OCI-LY7 (cell line): ENCODE measurements at places on chromosomes 7 and 10. TPM values are rescaled to one million over a fixed set of nuclear protein-coding genes. Genes with fewer than 3 reads are reported as not detected.

DNA sequence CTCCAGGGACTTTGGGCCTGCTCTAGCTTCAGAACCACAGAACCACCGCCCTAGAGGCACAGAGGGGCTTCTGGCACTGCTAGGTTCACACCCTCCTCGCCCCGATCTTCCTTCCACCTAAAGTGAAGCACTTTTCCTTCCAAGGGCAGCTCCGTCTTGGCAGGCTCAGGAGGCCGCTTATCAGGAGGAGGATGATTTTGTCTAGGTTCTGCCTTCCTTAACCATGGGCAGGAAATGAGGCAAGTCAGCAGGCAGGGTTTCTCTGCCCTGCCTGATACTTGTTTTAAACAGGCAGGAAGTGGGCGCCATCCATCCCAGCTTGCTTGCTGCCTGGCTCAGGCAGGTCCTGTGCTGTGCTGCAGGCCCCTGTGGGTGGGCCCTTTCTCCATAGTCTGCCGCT, 8.3 kb upstream of the ATP6V0E2 start:
- peak; percentile 75 for DNase-seq

DNA sequence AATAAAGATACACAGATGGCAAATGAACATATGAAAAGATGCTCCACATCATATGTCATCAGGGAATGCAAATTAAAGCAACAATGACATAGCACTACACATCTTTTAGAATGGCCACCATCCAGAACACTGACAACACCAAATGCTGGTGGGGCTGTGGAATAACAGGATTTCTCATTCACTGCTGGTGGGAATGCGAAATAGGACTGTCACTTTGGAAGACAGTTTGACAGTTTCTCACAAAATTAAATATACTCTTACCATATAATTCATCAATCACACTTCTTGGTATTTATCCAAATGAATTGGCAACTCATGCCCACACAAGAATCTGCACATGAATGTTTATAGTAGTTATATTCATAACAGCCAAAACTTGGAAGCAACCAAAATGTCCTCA, 68.2 kb downstream of the NPSR1 start:
- DNase-seq: no peak

GRCh38 chr7:31066516-31067130, 14.5 kb downstream of the ADCYAP1R1 start:
- no peak for DNase-seq

DNA sequence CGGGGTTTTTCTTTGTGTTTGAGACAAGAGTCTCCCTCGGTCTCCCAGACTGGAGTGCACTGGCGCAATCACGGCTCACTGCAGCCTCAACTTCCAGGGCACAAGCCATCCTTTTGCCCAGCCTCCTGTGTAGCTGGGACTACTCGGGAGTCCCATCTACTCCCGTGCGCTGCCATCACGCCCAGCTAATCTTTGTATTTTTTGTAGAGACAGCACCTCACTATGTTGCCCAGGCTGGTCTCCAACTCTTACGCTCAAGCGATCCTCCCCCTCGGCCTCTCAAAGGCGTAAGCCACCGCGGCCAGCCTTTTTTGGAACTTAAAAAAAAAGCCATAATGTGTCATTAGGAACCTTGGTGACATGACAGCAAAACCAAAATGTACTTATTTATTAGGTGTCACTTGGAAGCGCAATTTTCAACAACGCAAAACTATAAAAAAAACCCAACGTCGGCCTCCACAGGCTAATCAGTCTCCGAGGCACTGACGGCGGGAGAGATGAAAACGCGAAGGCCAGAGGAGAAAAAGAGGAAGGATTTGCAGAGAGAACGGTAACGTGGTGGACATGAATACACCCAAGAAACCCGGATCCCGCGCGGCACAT, 911 bp upstream of the HNRNPH3 start:
- peak; percentile 51 for DNase-seq

DNA sequence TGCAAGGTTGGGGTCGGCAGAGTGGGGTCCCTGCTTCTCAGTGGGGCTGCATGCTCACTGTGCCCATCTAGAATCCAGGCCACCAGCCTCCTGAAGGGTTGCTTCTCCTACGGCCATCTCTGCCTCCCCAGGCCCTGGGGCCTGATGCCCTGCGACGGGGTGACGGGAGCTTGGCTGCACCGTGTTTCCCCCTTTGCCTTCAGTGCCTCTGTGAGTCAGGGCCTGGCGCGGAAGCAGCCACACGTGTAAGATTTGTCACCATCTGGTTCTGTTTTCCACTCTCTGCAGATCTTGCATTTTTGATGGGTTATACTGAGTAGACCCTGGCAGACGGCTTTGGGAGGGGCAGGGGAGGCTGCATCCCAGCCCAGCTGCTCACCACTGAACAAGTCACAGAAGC, 7.2 kb downstream of the ADAMTS14 start:
- no peak for DNase-seq

ERV3-1 gene
- 54.3 and 55.5 TPM in 2 replicates for total RNA-seq

MGMT gene
- 24.2 and 25.0 TPM in 2 replicates for total RNA-seq

- DNase-seq: no peak
Measured at GRCh38 chr7:27110186-27111031, 7.9 kb upstream of the HOXA2 start.

OR9A2 gene
- total RNA-seq: 0.37 and 0.53 TPM in 2 replicates

DNA sequence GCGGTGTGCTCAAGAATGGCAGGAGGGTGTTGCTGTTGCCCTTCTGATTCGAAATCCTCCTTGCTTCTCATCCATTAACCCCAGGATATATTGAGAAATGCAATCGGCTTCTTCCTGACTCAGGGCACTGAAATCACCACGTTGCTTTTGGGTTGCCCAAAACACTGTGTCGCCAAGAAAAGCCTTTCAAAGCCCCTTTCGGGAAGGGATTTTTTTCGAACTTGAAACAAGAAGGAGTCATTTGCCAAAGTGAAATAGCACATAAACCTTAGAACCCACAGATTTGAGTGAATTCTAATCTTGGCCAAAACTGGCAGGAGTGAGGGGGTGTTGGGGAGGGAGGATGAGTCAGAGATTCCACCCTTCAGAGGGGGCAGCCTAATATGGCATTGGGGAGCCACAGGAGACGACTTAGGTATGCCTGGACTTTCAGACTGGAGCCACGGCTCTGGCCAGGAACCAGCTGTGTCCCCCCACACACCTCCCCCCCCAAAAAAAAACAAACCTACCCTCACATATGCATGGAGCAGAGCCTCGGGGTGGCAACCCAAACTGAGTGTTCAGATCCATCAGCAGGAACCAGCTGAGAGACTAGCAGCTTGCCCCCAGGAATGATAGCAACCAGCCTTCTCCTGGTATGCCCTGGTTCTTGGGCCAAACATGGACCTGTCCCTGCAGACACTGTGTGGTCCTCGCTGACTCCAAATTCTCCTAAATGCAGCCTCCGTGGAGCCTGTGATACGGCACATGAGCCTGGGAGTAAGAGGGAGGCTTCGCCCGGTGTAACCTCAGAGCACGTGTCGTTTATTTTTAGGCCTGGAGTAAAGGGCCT, 138.4 kb downstream of the FGFR2 start:
- no peak for DNase-seq

DNA sequence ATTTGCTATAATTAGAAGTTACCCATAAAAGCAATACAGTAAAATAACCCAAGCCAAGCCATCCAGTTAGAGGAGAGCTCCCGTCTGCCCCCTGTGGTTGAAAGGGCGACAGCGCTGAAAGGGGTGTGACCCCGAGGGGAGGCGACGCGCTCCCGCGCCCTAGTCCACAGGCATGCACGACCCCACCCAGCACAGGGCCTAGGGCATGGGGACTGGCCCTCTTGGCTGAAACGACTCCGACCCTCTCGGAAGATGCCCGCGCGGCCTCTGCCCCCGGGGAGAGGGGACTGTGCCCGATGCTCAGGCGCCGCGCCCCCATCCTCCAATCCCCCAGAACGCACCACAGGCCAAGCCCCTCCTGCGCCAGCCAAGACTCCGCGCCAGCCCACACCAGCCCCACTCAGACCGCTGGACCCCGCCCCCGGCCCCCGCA, 64.0 kb downstream of the CSGALNACT2 start:
- peak; percentile 69 for DNase-seq

GRCh38 chr10:19576576-19576975, 239.7 kb upstream of the PLXDC2 start:
- no peak for DNase-seq

- no peak for DNase-seq
Measured at GRCh38 chr7:155188357-155188756, 109.3 kb upstream of the INSIG1 start.

MYH16 gene
- not detected in 2 replicates for total RNA-seq

- DNase-seq: no peak
Measured at GRCh38 chr10:88946965-88947590, 5.5 kb downstream of the ACTA2 start.

ZPBP gene
- not detected in 2 replicates for total RNA-seq

GRCh38 chr10:42691361-42692120, 53.2 kb upstream of the ZNF33B start:
- no peak for DNase-seq

DNA sequence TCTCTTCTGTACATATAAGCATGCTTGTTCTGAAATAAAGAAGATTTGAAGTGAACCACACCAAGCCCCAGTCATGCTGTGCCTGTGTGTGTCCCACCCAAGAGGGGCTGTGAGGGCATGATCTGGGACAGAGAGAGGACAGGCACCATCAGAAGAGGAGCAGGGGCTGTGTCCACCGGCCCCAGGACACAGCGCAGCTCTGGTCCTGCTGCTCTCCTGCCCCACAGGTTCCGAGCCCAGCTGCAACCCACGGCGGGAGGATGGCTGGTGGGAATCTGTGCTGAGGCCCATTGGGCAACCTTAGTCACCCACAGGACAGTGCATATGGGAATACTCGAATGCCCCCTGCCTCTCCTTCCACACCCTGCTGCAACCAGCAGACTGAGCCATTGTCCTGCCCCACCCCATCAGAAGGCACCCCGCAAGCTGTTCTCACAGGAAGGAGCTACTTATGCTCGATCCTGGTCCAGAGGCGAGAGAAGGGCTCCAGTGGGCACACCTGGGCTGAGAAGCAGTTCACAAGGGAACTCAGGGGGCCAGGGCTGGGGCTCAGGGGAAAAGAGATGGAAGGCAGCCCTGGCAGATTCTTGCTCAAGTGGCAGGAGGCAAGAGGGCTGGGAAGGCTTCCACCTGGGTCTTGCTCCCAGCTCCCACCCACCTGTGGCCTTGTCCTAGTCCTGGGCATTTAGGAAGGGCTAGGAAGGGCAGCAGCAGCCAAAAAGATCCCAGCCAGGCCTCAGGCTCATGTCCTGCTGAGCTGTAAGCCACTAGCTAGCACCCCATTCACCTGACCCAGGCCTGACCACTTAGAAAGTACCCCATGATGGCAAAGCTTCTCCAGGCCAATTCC, 31.9 kb downstream of the LDB3 start:
- no peak for DNase-seq

GRCh38 chr10:63766745-63767137, 245.5 kb downstream of the REEP3 start:
- no peak for DNase-seq

GRCh38 chr7:132276234-132276630, 300.0 kb downstream of the PLXNA4 start:
- DNase-seq: no peak

GRCh38 chr10:82515256-82515655, 640.3 kb downstream of the NRG3 start:
- DNase-seq: no peak

DNA sequence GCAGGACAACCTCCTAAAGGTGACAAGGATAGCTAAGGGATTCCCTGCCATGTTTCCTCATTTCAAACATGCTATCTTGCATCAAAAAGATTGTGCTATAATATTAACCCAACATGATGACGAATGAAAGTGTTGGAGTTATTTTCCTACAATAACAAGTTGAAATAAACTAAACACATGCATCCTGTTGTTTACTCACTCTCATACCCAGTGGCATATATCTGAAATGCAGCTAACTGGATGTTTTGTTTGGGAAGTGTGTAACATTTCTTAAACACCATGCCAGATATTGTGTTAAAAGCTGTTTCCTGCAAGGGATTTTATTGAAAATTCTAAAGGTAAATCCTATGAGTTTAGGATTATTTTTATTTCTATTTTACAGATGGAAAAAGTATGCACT, 139.6 kb downstream of the TFPI2 start:
- no peak for DNase-seq

- DNase-seq: peak; percentile 9
Measured at GRCh38 chr7:118104812-118105441, 79.0 kb upstream of the LSM8 start.

GRCh38 chr10:17961551-17962422, 10.1 kb downstream of the SLC39A12 start:
- no peak for DNase-seq

ASB10 gene
- not detected in 2 replicates for total RNA-seq

DNA sequence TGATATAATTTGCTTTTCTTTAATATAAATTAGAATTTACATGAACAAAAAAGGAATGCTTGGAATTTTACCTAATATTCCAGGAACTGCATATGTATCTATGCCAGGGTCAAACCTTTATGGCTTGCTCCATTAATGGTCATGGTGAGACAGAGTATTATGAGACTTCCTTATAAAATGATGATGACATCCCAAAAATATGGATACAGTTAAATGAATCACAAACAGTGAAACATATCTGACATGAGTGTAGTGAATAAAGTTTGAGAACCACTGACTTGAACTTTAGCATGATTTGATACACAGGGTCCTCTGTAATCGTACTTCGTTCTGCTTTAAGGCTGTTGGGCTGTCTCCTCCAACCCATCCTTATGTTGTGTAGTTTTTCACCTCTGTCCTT, 51.8 kb downstream of the MARCHF5 start:
- DNase-seq: no peak

GRK5 gene
- 8.3 and 10.2 TPM in 2 replicates for total RNA-seq

- no peak for DNase-seq
Measured at GRCh38 chr10:121002586-121003205, 151.5 kb downstream of the WDR11 start.

DNA sequence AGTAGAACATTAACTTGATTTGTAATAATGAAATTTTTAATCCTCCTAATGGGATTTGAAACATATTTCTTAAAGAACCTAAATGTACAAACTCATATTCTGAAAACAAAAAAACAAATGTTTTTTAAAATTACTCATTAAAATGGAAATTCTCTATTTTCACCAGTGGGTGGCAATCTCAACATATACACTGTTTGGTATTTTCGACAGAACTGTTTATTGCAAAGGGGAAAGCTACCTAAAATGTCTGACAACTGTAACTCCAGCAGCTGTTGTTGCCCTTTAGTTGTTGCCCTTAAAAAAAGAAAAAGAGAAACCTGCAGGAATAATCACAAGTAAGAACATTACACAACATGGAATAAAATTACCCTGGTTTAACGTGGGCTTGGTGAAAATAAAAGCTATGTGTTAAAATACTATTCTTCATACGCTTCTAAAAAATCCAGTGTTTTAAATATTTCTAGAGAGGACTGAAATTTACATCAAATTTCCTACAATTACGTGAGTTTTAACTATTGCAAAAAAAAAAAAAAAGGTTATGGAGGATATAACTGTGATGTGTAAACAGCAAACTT, 54.5 kb downstream of the COL1A2 start:
- DNase-seq: peak; percentile 66

GRCh38 chr7:140697447-140698143, 1.1 kb downstream of the NDUFB2 start:
- no peak for DNase-seq

DNA sequence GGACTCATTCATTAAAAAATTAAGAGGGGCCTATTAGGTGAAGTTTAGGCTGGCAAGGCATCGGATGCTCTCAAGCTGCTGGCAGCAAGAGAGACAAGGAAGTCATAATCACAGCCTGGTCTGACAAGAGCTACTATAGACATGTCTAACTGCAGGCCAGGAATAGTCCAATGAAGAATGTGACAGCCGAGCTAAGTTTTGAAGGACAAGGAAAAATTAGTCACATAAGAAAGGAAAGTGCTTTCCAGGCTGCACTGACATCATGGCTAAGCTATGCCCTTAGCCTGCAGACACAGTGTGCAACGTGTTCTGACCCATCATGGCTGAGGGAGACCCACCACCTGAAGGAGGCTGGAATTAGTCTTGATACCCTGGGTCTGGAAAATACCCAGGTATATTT, 281.1 kb downstream of the PLXNA4 start:
- DNase-seq: no peak
